ENCODE measurements at places on chromosomes 13 and 19.

DNA sequence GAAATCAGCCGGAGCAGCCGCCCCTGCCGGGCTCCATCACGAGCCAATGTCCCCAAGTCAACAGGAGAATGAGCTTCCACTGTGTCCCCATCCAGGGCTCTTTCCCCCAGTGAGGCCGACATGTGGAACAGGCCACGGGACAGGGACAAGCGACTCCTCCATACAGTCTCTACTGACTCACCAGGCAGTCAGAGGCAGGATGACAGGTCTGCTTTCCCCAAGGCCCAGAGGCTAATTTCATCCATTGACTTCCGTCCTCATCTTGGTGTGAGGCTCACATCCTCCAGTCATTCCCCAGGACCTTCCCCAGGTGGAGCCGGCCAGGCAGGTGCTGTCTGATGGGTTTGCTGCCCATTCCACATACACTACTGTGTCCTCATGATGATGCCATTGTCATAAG, 3.5 kb downstream of the CEACAM6 start:
- no peak for DNase-seq

GRCh38 chr13:59247171-59247570, 916.6 kb downstream of the DIAPH3 start:
- DNase-seq = no peak

GRCh38 chr13:20351281-20352022, 119.3 kb upstream of the GJB6 start:
- no peak for DNase-seq

DNA sequence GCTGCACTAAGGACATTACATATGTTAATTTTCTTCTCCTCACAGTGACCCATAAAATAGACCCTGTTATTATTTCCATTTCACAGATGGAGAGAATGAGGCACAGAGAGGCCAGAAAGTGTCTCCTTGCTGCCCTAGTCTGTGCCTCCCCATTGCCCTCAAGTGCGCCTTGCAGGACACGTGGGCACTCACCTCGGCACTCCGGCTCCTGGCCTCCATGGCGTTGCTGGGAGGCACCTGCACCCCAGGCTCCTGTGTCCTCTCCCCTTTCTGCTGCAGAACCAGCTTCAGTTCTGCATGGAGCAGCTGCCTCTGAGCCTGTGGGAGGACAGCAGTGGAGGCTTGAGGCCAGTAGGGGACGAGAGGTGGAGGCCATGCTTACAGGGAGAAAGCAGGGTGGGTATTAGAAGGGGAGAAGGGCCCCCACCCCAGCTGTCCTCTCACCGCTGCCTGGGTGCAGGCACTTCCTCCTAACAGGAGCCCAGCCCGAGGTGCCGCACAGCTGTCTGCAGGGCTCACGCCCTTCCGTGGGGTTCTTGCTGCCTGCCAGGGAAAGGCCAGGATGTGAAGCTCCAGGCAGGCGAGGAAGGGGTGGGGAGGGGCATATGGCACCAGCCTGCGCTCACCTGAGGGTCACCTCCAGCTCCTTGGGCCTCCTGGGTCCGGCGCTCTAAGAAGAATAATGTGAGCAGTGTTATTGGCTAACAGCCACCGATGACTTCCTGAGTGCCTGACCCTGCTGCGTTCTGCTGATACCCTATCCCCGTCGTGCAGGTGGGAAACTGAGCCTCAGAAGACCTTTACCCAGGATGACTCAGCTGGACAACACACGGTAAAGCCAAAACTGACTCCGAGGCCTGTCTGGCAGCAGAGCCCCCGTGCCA, 5.2 kb downstream of the PRX start:
- no peak for DNase-seq

- no peak for DNase-seq
Measured at GRCh38 chr13:27679396-27679795, 57.7 kb downstream of the POLR1D start.

- peak; percentile 78 for DNase-seq
Measured at GRCh38 chr19:48333467-48334384, 8.4 kb downstream of the EMP3 start.

Measured in stimulated activated CD8-positive, alpha-beta memory T cell treated with anti-CD3 and anti-CD28 coated beads, Interleukin-7, amount 100 ng/mL, for 1 hour (primary cell).